ENCODE measurements at places on chromosomes 2 and 18. TPM values are rescaled to one million over a fixed set of nuclear protein-coding genes. Genes with fewer than 3 reads are reported as not detected.

DNA sequence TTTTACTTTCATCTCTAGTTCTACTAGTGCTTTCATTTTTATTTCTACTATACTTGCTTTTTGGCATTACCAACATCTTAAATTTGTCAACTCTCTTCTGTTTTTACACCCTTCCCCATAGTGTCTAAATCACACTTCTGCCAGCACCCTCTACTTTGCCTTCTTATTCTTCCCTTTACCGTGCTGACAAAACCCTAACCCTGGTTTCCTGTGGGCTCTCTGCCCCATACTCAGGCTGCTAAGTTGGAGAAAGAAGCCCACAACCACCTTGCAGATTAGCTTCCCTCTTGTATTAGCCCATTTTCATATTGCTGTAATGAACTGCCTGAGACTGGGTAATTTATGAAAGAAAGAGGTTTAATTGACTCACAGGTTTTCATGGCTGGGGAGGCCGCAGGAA, 24.8 kb downstream of the GIGYF2 start:
- DNase-seq: no peak
- H3K27me3 ChIP-seq: no peaks in the 10 kb centered on the region
- H3K4me1 ChIP-seq: no peaks in the 10 kb centered on the region
- no peak overlapping the region for H3K27ac ChIP-seq
- no peak overlapping the region for H3K4me3 ChIP-seq

GREB1 gene
- 2.4 TPM for total RNA-seq

CHST9 gene
- total RNA-seq: 0.07 TPM

GRCh38 chr2:96859099-96859649, 1.4 kb upstream of the ANKRD39 start:
- no peaks in the 10 kb centered on the region for H3K27me3 ChIP-seq
- H3K4me1 ChIP-seq: peaks cover 30% of the 10 kb centered on the region
- H3K4me3 ChIP-seq: peak overlapping the region; percentile 93
- no peak for DNase-seq
- peaks cover 36% of the 10 kb centered on the region for H3K36me3 ChIP-seq

GRCh38 chr2:97719362-97720155, 6.2 kb downstream of the ZAP70 start:
- DNase-seq: no peak
- H3K36me3 ChIP-seq: no peaks in the 10 kb centered on the region
- H3K27me3 ChIP-seq: no peaks in the 10 kb centered on the region
- H3K27ac ChIP-seq: no peak overlapping the region

GRCh38 chr2:97736608-97737330, 23.4 kb downstream of the ZAP70 start:
- no peak for DNase-seq
- no peak overlapping the region for H3K27ac ChIP-seq
- H3K36me3 ChIP-seq: no peaks in the 10 kb centered on the region
- no peaks in the 10 kb centered on the region for H3K4me1 ChIP-seq

- H3K27me3 ChIP-seq: no peaks in the 10 kb centered on the region
- no peak overlapping the region for H3K27ac ChIP-seq
Observed at GRCh38 chr2:213199871-213200270, 48.5 kb upstream of the IKZF2 start.

GRCh38 chr18:59050661-59051057, 89.0 kb upstream of the SEC11C start:
- H3K27me3 ChIP-seq: no peaks in the 10 kb centered on the region
- H3K36me3 ChIP-seq: no peaks in the 10 kb centered on the region
- no peak overlapping the region for H3K4me3 ChIP-seq
- no peak for DNase-seq
- H3K4me1 ChIP-seq: peaks cover 62% of the 10 kb centered on the region

KRTCAP3 gene
- 0.68 TPM for total RNA-seq

DNA sequence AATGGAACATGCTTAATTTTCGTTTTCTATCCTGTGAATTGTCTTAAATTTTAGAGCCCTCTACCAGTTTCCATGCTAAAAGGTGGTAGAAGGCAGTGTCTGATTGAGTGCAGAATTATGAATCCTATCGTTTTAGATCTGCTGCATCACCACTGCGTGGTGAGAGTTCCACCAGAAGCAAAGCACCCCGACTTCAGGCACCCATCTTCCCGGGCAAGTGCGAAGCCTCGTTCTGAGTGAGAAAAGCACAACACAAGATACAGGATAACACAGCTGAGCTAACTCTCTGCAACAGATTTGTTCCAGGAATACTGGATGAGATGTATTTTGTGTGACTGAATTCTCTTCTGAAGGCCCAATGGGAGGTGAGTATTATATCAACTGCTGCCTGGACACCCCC, 471.5 kb downstream of the EIPR1 start:
- no peaks in the 10 kb centered on the region for H3K36me3 ChIP-seq
- no peaks in the 10 kb centered on the region for H3K27me3 ChIP-seq
- no peak overlapping the region for H3K27ac ChIP-seq
- H3K4me3 ChIP-seq: no peak overlapping the region
- DNase-seq: no peak
- H3K4me1 ChIP-seq: no peaks in the 10 kb centered on the region

DNA sequence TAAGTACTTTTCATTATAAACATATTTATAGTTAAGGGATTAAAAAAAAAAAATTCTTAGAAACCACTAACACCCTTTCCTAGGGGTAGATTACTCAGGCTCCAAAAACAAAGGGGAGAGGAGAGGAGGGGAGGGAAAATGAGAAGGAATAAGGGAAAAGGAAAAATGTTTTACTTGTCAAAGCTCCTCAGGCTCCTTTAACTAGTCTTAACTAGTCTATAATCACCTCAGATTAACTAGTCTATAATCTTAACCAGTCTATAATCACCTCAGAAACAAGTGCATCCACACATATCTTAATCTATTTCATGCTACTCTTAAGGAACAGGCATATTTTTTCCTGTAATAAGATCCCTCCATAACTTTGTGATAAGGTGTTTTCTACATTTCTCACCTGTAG, 76.4 kb downstream of the KANSL1L start:
- no peak overlapping the region for H3K27ac ChIP-seq
- H3K36me3 ChIP-seq: no peaks in the 10 kb centered on the region
- no peaks in the 10 kb centered on the region for H3K4me1 ChIP-seq
- no peak overlapping the region for H3K4me3 ChIP-seq
- DNase-seq: no peak

- H3K27me3 ChIP-seq: no peaks in the 10 kb centered on the region
- H3K36me3 ChIP-seq: no peaks in the 10 kb centered on the region
- DNase-seq: no peak
- no peaks in the 10 kb centered on the region for H3K4me1 ChIP-seq
Observed at GRCh38 chr2:48198371-48198770, 292.1 kb upstream of the FBXO11 start.

- H3K4me1 ChIP-seq: peaks cover 4% of the 10 kb centered on the region
- H3K27me3 ChIP-seq: no peaks in the 10 kb centered on the region
- H3K4me3 ChIP-seq: no peak overlapping the region
- DNase-seq: no peak
Observed at GRCh38 chr2:105571445-105571987, 172.7 kb upstream of the FHL2 start.

SERPINE2 gene
- total RNA-seq: 47.3 TPM

DNA sequence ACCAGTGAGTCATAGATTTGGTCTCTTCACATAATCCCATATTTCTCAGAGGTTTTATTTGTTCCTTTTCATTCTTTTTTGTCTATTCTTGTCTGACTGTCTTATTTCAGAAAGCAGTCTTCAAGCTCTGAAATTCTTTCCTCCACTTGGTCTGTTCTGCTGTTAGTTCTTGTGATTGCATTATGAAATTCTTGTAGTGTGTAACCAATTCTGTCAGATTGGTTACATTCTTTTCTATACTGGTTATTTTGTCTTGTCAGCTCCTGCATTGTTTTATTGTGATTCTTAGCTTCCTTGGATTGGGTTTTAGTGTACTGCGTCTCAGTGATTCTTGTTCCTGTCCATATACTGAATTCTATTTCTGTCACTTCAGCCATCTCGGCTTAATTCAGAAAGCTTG, 18.6 kb downstream of the EHBP1 start:
- no peaks in the 10 kb centered on the region for H3K27me3 ChIP-seq
- DNase-seq: no peak
- H3K27ac ChIP-seq: no peak overlapping the region
- no peaks in the 10 kb centered on the region for H3K36me3 ChIP-seq
- no peak overlapping the region for H3K4me3 ChIP-seq

TUBA4B gene
- not detected for total RNA-seq

GRCh38 chr2:219325657-219326315, 6.8 kb downstream of the RESP18 start:
- no peaks in the 10 kb centered on the region for H3K27me3 ChIP-seq
- DNase-seq: no peak
- no peak overlapping the region for H3K27ac ChIP-seq
- no peaks in the 10 kb centered on the region for H3K4me1 ChIP-seq
- H3K4me3 ChIP-seq: no peak overlapping the region
- no peaks in the 10 kb centered on the region for H3K36me3 ChIP-seq
